ENCODE measurements at places on chromosomes 3 and 15.

DNA sequence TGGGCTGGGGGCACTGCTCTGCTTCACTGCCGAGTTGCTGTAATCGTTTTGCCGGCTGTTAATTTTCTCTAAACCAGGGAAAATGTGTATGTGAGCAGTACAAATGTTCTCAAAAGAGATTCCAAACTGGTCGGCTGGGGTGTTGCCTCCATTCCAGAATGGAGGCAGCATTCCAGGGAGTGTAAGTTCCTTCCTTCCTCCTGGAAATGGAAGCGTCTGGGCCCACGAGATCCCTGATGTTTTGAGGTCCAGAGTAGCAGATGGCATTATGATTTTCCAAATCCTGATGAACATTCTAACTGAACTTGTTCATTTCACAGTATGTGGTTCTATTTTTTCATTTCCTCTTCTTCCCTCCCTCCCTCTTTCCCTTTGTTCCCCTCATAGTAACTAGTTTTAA, 64.4 kb upstream of the SKOR1 start:
- DNase-seq: no peak

DNA sequence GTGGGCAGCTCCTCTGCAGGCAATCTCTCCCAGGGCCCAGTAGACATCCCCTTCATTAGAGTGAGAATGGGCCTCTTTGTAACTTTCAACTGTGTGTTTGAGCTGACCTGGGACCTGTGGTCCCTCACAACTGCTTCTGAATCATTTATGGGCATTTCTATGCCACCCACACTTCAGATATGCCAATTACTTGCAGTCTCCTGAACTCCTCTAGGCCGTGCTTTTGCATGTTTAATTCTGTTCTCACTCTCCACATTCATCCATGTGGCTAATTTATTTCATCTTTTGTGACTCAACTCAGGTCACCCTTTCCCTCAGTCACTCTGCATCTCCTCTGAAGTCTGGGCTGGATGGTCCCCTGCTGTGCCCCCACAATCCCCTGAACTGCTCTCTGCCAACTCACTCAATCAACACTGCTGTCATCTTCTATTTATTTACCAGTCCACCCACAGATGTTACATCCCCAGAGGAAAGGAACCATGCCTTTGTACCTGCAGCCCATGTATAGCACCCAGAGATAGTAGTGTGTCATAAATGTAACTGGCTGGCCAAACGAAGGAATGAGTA, 364.7 kb downstream of the EPHB1 start:
- no peak for DNase-seq

- no peak for DNase-seq
These were observed 46.9 kb upstream of the NEDD4 start for GRCh38 chr15:56040081-56041035.

DNA sequence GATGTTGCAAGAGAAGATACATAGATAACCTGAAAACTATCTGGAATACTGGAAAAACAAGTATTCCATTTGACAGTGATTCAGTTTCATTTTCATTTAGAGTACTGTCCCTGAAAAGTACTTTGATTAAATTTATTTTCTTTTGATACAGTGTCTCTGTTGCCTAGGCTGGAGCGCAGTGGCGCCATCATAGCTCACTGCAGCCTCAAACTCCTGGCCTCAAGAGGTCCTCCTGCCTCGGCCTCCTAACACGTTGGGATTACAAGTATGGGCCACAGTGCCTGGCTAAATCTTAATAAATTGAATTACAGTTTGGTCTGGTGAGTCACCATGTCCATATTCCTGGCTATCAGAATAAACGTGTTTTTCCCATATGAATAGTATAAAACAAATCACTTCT, 1.6 kb upstream of the LEO1 start:
- DNase-seq: no peak

DNA sequence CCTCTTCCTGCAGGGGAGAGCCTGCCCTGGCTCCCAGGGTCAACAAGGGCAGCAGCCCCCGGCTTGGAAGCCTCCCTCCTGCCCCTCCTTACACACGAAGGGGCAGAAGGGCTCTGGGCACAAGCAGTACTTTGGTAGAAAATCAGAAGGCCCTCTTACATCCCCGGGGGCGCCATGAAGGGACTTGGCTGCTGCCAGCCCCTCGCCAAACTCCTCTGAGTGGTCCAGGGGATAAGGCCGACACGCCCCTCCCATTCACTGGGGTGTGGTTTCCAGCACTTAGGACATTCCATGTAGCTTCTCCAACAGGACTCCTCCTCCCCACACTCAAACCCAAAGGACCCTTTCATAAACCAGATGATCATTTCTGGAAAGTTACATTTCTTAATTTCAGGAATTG, 1.2 kb upstream of the ST8SIA2 start:
- peak; percentile 50 for DNase-seq

GRCh38 chr3:33331414-33331813, 54.2 kb downstream of the FBXL2 start:
- no peak for DNase-seq

DNA sequence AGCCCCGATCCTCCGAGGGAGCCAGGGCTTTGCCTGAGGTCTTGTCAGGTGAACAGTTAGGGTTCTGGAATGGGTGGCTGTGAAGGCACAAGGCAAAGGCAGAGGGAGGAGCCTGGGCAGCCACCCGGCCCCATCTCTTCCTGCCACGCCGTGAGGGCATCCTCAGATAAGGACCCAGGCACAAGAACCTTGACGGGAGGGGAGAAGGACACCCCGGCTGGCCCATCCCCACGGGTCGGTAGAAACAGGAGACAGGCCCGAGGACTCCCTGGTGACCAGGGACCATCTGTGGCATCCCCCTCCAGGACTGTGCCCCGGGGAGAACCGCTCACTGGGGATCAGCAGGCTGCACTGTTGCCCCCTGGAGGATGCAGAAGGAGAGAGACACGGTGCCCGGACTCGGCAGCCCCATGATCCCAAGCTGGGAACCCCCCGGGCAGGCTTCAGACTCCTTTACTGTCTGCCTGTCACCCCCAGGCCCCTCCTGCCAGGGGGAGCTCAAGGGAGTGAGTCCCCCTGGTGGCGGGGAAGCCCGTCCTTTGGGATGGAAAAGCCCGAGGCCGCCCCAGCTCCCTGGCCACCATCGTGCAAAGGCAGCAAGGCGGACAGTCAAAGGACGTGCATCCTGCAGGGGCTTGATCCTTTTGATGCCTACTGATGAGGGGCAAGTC, 12.3 kb upstream of the PCSK6 start:
- peak; percentile 64 for DNase-seq

- no peak for DNase-seq
These were observed 33.5 kb downstream of the PRR23E start for GRCh38 chr3:127226457-127226856.

GRCh38 chr15:78727561-78727960, 83.7 kb downstream of the ADAMTS7 start:
- DNase-seq: no peak

DNA sequence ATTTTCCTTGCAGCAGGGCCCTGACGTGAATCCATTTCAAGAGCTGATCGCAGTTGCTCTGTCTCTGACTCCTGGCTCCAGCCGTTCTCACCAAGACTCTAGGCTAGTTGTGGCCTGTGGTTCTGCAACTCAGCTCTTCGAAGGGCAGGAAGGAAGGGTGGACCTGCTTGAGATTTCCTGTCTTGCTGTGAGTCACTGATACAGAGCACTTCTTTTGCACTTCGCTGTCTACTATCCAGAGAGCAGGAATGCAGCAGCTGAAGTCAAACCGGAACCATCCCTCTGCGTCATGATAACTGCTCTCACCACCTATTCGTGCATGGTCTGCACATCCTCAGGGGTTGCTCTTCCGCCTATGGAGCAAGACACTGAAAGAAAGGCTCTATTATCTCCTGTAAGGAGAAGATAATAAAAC, 59.7 kb downstream of the RAP2B start:
- DNase-seq: no peak

DNA sequence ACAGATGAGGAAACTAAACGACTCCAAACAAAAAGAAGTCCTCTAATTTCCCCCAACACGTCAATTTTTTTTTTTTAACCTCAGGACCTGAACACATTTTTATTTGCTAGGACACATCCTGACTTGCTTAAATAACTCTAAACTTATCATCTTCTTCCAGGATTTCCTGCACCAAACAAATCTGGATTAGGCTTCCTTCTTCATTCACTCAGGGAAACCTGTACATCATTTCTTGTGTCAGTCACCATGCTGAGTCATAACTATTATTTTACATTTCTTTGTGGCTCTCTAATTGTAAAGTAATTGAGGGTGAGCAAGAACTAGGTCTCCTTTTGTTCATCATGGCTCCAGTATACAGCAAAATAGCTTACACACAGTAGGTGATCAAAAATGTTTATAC, 433.4 kb upstream of the GBE1 start:
- no peak for DNase-seq

GRCh38 chr3:84724877-84725276, 233.9 kb upstream of the CADM2 start:
- no peak for DNase-seq

- no peak for DNase-seq
These were observed 269.2 kb upstream of the LRTM1 start for GRCh38 chr3:55197021-55197420.

DNA sequence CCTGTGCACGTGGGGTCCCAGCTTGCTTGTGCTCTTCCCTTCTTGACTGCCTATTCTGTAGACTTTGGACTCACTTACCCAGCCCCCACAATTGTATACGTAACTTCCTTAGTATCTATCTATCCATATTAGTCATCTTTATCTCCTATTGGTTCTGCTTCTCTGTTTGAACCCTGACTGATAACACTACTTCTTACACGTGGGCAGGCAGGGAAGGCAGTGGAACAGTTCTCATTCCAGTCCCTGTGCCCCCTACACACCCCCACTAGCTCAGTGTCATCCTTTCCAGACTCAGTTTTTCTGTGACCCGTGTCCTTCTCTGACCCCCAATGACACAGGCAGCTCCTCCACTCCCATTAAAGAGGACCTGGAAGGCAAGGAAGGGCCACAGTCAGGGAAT, 74.2 kb upstream of the FBN1 start:
- DNase-seq: no peak

DNA sequence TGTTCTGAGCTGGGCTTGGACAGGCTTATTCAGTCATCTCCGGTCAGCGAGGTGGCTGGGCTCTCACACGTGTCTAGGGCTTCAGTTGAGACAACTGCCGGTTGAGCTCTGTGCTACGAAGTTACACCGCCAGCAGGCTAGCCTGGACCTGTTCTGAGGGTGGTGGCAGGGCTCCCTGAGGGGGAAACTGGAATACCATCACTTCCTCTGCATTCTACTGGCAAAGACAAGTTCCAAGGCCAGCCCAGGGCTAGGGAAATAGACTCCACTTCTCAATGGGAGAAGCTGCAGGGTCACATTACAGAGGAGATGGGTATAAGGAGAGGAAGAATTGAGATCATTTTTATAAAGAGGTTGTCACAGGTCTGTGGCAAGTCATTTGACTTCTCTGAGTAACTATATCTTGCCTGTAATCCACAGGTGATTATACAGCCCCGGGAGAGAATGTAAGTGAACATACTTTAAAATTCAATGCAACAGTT, 106.8 kb upstream of the IL12A start:
- no peak for DNase-seq

DNA sequence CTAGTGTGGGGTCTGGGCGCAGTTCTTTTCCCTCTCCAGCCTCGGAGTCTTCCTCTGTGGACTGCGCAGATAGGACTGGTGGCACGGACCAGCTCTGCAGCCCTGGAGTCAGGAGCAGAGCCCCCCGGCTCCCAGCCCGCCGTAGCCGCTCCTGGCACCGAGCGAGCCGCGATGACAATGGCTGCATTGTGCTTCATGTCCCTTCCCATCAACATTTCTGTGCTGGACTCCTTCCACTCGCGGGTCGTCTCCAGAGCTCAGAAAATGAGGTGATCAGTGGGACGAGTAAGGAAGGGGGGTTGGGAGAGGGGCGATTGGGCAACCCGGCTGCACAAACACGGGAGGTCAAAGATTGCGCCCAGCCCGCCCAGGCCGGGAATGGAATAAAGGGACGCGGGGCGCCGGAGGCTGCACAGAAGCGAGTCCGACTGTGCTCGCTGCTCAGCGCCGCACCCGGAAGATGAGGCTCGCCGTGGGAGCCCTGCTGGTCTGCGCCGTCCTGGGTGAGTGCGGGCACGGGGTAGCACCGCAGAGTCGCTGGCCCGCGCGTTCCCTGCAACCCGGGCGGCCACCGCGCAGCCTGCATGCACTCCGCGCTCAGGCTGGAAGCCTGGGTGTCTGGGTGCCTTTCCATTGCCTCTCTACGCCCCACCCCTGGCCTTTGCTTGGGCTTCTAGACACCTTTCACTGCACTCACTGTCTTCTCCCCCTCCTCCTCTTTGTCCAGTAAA, at the start of gene TF:
TF (plus strand) TSS at position 413 of the 731 bp plus-strand sequence; CDS start at position 461, 48 bp downstream.
- DNase-seq: no peak

DNA sequence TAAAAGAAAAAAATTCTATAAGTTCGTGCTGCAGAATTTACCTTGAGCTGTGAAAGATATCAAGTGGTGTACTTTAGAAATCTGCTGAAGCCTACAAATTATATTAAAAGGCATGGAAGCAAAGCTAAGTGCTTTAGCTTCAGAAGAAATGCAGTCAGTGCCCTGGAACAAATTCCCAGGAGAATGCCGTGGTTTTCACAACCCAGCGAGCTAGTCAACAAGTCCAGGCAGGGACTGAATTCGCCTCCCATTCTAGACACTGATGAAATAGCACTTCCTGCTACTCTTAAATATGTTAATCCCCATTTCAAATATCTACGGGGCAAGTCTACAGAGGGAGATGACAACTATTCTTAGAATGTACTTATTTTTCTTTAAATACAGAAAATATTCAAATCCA, 326.4 kb upstream of the IGF1R start:
- DNase-seq: peak; percentile 22

- DNase-seq: no peak
These were observed 15.7 kb upstream of the PPARG start for GRCh38 chr3:12273045-12273695.

GRCh38 chr3:45123030-45123429, 23.1 kb downstream of the CDCP1 start:
- no peak for DNase-seq

DNA sequence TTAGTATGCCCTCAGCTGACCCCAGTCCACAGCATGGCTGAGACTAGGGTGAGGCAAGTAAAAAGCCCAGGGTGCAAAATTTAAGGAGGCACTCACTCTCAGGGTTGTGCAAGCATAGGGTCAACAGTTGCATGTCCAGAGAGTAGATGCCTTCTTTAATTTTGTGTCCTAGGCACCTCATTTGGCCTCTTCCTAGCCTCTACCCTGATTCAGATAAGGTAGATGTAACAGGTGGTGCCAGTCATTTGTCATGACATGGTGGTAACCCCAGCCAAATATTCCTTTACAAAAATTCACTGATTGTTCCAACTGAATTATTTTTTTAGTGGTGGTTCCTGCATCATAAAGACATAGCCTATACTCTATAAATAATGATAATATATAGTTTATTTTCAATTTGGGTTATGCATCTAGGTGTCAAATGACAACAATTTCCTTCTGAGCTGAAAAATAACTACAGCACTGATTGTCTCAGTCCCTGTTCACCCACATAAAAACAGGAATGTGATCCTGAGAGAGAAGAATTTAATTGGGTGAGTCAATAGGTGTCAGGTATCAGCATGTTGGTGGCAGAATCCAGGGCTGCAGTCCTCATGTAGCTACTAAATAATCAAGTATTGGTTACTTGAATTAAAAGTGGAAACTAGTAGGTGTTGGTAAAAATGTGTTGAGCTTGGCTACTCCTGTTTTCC, 44.2 kb upstream of the TIPARP start:
- peak; percentile 11 for DNase-seq

GRCh38 chr15:75531041-75531450, 48.1 kb downstream of the PTPN9 start:
- no peak for DNase-seq

Data from nephron progenitor cell (in vitro differentiated cells).